ENCODE measurements at places on chromosomes 13 and 19.
A peak's percentile ranks its signal among the peaks of the same experiment; 100 is the strongest.

DNA sequence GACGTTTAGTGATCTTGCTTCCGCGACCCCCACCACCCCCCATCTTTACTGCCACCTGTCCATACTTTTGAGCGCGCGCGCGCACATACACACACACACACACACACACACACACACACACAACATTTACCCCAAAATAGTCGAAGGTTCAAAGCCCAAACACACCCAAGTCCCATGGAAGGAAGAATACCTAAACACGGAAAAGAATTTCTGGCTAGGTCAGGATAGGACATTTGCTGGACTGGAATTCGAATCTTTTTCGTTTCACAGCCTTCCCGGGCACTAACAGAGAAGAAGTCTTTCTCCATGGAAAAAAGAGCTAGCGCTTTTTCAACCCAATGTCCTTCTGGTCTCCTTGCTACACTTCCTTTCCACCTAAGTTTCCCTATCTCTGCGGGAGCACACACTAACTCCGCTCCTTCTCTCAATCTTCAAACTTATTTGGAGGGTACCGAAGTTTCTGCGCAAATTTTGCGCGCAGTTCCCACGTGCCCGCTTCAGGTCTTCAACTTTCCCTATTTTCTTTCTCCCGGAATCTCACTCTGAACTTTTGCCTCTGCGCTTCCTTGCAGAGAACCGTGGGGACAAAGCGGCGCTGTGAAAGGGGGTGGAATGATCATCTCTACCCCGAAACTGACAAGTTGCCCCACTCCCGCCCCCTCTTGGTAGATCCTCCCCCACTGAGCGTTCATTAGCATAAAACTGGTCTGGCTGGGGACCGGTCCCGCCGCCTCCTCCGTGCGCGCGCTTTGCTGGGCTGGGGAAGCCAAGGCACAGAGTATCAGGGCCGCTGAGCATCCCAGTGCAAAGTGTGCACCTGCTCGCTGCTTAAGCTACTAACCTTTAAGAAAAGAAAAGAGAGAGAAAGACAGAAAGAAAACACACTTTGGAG lies 2.7 kb downstream of the DACH1 start:
- DNase-seq, result peak; percentile 36

DNA sequence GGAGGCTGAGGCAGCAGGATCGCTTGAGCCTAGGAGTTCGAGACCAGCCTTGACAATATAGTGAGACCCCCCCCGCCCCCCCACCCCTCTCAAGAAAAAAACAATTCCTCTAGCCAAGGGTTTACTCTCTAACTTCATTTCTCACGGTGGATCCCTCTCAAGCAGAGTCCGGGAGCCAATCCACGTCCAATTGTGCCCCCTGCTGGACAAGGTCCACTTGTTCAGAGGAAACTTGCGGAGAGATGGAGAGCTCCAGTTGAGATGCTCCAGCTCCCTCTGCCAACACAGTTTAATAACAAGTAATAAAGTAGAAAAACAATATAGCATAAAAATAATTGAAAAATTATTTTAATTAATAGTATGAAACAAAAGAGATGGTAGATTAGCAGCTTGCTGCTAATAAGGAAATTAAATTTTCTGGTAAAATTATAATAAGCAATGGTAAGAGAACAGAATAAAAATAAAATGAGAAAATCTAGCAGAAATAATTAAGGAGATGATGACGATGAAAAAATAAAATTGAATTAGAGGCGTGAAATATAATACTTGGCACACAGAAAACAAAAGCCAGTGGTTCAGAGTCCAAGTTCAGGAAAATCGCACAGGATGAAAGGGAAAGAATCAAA lies 14.5 kb upstream of the SIGLEC14 start:
- peak; percentile 23 for DNase-seq

DNA sequence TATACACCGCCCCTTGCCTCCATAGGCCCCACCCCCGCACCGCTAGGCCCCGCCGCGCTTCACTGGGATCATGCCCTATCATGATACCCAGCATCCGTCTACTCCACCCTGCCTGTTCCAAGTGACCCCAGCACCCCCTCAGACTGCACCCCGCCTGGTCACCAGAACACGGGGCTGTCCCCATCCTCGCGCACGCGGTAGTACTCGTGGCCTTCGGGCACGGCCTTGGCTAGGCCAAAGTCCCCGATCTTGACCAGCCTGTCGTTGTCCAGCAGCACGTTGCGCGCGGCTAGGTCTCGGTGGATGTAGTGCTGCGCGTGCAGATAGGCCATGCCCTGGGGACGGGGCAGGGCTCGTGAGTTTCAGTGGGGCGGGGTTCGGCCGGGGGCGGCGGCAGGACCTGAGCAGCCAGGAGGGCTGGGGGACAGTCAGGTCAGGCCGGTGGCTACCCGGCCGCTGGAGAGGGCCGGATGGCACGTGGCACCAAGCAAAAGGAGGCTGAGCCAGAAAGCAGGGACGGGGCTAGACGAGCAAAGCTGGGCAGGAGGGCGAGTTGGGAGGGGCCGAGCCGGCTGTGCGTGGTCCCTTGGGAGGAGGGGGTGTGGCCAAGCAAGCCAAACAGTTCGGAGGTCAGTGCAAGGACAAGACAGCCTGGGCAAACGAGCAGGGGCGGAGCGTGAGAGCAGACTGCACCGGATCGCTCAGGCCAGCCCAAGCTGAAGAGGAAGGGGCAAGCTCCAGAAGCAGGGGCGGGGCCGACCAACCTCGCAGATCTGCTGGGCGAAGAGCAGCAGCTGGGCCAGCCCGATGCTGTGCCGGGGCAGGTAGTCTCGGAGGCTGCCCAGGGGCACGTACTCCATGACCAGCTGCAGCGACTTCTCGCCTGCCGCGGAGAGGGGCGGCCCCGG lies 13.6 kb upstream of the ICAM3 start:
- no peak for DNase-seq

- peak; percentile 85 for DNase-seq
These were observed 17.2 kb downstream of the CRTC1 start for GRCh38 chr19:18700501-18701249.

- no peak for DNase-seq
These were observed 494.6 kb downstream of the MYO16 start for GRCh38 chr13:109123971-109124370.

DNA sequence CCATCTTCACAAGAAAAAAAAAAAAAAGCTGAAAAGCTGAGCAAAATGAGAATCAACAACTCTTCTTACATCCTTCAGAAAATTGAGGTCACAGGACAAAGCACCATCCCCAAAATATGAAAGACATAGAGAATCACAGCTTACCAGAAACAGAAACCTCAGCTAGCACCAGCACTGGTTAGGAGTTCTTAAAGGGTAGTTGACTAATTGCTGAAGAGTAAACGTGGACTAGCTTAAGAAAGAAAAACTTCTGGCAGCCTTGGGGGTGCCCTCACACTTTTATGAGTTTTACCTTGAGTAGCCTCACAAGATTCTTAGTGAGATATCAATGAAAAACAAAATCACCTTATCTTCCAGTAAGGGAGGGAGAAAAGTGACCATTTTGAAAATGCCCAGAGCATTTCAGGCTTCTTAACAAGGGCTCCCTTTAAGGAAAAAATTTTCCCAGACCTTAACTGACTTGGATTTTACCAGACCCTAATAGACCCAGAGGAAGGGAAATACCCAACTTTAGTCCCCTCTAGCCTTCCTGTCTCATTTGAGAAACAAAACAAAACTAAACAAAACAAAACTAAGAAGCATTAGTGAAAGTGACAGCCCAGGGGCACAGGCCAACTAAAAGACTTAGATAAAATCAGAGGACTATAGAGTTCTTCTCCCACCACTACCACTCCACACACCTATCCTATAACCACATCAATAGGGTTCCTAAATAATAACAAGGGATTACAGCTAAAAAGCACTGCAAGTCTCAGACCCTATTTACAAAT lies 888.6 kb downstream of the DIAPH3 start:
- no peak for DNase-seq

- DNase-seq, result no peak
These were observed 299.5 kb downstream of the MZT1 start for GRCh38 chr13:72427757-72428528.

DNA sequence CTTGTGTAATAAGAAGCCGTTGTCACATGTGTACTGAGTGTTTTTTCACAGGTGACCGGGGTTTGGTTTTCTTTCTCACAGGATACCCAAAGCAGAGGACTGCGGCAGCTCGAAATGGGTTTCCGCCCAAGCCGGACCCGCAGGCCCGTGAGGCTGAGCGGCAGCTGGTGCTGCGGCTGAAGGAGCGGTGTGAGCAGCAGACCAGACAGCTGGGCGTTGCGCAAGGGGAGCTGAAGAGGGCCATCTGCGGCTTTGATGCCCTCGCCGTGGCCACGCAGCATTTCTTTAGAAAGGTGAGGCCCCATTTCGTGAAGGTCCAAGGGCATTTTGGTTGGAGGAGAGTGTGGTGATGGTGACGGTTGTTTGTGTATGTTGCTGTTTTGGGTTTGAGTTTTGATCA lies 236.3 kb downstream of the SLC7A1 start:
- no peak for DNase-seq

GRCh38 chr13:100069278-100069677 lies 19.6 kb upstream of the PCCA start:
- DNase-seq, result no peak

GRCh38 chr13:68378294-68378693 lies 1148.2 kb upstream of the PCDH9 start:
- DNase-seq, result no peak

- no peak for DNase-seq
These were observed 363.3 kb downstream of the LIG4 start for GRCh38 chr13:107852072-107852471.

GRCh38 chr19:13024126-13024950 lies 29.1 kb downstream of the NFIX start:
- no peak for DNase-seq

DNA sequence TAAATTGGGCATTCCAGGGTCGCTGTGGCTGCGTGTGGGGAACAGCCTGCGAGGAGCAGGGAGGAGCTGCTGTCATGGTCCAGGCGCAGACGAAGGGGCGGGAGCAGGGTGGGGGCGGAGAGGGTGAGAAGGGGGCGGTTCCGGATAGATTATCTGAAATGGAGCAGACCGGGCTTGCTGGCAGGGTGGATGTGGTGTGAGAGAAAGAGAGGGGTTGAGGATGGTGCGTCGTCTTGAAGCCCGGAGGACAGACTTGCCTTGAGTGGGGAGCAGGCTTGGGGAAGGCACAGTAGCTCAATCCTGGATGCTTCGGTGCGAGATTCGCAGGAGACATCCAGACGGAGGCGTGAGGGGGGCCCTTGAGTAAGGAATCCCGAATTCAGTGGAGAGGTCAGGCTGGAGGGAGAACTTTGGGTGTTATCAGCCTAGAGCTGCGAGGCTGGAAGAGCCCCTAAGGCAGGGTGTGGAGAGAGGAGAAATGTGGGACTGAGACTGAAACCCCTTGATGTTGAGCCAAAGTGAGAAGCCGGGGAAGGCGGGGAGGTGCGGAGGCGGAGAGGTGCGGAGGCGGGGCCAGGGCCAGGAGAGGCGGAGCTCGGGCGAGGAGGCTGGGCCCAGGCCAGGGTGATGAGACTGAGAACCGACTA lies 40.6 kb downstream of the DPF1 start:
- DNase-seq, result no peak

- no peak for DNase-seq
These were observed 157.5 kb downstream of the TBC1D4 start for GRCh38 chr13:75324413-75324940.

GRCh38 chr19:55147545-55148251 lies 1.3 kb downstream of the TNNT1 start:
- no peak for DNase-seq

DNA sequence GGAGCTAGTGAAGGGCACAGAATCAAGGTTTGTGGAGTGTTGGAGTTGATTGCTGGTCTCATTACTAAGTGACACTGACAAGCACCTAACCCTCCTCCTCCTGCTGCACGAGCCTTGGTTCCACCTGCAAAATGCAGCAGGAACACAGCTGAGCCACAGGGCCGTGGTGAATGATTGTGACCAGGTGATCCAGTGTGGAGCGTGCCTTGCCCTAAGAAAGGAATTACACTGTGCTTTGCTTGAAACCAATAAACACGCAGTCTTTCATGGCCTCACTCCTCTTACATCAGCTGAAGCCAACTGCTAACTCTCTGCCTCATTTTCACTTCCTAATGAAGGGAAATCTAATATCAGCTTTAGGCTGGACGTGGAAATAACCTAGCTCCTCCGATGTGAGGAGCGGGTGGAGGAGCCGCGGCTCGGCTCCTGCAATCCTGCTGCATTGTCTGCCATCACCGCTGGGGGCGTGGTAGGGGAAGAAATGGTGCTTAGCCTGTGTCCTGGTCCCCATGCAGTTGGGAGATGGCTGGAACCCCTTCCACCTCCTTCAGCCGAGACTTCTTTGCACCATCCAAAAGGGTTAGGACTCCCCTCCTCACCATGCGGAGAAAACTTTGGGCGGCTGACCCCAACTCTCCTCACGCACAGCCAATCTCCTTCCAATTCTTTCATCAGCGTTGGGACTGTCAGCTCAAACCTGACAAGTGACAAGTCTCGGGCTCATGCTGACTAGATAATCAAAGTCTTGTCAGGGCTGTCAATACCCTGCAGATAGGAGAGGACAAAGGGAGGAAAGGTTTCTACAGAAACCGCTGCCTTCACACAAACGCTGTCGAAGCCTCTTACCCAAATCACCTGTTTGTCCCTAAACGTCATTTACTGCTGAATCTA lies 427.9 kb downstream of the ZNF536 start:
- peak; percentile 35 for DNase-seq

- no peak for DNase-seq
These were observed 1.2 kb downstream of the POLR2E start for GRCh38 chr19:1093811-1094553.

DNA sequence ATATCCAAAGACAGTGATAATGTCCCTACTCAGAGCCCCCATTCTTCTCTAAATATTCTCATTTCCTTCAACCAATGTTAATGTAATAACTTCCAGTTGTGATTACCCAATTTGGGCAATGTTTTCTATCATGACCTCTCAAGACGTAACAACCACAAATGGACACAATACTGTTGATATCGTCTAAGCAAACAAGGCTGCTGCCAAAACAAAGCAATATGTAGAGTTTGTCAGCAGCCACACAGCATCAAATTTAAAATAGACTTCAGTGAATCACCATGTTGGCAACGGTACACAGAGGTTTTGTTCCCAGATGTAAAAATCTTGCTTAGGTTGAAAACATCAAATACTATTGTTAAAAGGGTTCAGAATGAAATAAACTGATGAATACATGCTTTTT lies 205.1 kb downstream of the DACH1 start:
- DNase-seq, result no peak

- peak; percentile 17 for DNase-seq
These were observed 27.0 kb downstream of the SAE1 start for GRCh38 chr19:47157431-47158321.

DNA sequence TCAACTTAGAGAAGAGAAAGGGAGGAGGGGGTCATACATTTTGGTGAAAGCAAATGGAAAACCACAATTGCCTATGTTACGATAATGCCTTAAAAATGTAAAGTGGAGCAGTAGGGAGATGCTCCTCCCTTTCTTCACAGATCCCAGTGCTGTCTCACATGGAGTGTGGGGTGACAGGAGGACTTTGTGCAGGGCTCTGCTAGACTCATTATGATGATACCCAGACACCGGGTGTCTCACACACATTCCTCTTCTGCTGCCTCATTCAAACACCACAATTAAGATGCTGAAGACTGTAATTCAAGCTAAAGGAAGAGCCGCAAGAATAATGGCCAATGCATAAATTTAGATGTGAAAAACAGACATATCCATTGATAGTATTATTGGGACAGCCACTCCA lies 150.6 kb downstream of the LHFPL6 start:
- no peak for DNase-seq

GRCh38 chr13:41654796-41655195 lies 197.4 kb downstream of the RGCC start:
- DNase-seq, result no peak
